ENCODE measurements at places on chromosomes 2 and 18.
A peak's percentile ranks its signal among the peaks of the same experiment; 100 is the strongest.

GRCh38 chr18:62347089-62347506 is 22.0 kb downstream of the TNFRSF11A start:
- DNase-seq = no peak

DNA sequence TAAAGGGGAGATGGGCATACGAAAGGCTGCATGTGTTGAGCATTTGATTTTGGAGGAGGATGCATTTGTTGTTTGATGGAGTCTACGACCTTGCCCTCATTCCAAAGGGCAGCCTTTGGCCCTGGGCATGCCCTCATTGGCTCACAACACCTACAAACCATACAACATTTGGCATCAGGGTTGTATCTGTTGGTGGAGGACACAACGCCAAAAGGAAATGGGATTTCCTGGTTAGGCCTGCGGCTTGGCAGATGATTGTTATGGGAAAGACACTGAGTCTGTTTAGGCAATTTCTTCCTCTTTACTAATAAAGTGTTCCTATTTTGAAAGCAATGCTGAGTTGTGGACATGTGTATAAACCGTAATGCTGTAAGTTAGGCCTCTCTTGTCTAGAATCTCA is 246.9 kb downstream of the LDLRAD4 start:
- no peak for DNase-seq

- DNase-seq = no peak
Measured at GRCh38 chr2:56613920-56614319, 430.1 kb downstream of the CCDC85A start.

DNA sequence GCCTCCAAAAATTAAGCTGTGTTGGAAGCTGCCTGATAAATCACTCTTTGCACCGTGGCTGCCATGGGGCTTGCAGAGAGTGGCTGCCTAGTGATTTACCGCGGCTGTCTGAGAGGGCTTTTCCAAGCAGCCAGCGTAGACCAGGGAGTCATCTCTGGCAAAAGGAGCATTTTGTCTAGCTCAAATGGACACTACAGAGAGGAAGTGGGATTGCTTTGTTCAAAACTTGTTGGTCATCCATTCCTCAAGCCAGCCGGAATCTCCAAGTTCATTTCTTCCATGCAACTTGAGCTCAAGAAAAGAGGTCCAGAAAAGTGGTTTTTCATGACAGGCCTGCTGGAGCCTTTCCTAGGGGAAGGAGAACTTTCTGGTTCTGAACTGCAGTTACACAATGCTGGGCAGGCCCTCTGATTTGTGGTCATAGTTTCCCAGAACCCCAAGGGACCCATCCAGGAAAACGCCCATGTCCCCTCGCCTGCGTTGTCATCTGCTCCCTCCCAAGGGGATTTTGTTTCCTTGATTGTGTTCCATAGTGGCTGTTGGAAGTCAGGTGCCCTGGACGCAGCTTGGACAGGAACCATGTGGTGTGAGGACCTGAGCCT is 108.1 kb downstream of the TRIB2 start:
- no peak for DNase-seq

- DNase-seq = no peak
Measured at GRCh38 chr2:1068241-1068640, 117.6 kb downstream of the SNTG2 start.

DNA sequence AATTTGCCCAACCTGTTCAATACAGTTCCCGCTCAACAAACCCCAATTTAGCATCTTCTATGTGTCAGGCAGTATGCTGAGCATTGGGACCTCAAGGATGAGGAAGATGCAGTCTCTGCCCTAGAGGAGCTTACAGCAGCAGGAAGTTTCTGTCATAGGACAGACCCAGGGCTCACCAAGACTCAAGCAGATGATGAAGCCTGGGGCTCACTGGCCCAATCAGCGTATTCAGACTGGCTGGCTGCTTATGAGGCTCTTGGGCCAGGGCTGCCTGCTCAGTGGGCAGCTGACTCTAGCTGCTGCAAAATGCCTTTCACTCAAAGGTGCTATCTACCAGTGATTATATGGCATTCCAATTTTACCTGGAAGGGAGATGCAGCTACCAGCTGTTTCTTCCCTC is 2.1 kb downstream of the FAM178B start:
- DNase-seq = no peak

- DNase-seq = no peak
Measured at GRCh38 chr18:80107426-80107825, 1.6 kb upstream of the ADNP2 start.

DNA sequence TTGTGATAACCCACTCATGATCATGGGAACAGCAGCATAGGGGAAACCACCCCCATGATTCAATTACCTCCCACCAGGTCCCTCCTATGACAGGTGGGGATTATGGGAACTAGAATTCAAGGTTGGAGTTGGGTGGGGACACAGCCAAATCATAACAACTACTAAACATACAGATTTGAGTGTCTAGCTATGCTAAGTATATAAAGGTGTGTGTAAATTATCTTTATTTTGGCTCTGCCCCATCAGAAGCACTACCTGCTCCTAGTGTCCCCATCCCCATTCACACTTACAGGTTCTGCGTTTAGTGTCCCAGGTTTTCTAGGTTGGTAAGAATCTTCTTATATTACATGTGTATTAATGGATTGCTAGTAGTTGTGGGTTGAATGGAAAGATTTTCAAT is 464.7 kb downstream of the EPHA4 start:
- DNase-seq = no peak

DNA sequence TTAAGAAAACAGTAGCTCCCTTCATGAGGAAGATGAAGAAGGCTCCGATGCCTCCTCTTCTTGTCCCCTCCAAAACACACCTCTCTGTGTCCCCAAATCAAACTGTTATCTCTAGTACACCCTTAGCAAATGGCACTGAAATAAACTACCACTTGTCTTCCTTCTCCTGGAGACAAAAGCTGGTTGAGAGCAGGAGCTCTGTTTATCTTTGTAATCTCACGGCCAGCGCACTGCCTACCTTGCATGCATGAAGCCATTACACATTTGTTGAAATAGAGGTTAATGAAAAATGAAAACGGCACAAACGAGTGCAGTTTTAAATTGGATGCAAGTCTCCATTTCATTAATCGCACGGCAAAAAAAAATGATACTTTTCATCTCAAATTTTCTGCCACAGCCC is 113.7 kb downstream of the EPB41L3 start:
- no peak for DNase-seq

GRCh38 chr2:82256983-82257632 is 1952.6 kb upstream of the LRRTM1 start:
- DNase-seq = no peak

DNA sequence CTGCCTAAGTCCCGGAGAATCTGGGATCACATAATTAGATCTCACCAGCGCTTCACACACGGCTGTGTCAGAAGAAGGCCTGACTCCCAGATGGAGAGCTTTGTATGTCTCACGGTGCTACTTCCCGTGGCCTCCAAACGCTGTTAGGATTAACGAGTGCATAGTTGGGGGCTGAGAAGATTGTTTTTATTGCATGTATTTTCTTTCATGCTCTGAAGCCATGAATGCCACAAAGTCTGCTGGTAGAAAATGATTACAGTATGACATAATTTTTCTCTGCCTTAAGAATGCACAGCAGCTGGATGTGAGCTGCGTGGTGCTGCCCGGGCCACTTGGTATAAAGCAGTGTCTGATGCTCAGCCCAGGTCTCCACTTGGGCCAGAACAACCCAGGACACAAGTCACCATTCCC is 166.5 kb downstream of the SEPTIN10 start:
- DNase-seq = no peak

DNA sequence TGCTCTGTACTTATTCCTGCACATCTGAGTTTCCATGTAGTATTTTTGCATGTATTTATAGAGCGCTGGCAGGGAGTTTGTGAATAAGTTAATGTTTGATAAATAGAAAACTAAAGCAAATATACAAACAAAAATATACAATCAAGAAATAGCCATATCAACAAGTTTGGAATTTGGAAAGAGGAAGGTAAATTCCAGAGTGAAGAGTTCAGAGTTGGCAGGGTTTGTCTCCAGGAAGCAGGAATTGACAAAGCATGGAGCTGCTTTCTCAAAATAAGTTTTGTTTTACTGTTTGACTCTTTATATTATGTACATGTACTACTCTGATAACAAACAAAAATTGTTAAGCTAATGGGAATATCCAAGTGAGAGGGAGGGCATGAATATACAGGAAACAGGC is 80.3 kb downstream of the SPOPL start:
- no peak for DNase-seq

DNA sequence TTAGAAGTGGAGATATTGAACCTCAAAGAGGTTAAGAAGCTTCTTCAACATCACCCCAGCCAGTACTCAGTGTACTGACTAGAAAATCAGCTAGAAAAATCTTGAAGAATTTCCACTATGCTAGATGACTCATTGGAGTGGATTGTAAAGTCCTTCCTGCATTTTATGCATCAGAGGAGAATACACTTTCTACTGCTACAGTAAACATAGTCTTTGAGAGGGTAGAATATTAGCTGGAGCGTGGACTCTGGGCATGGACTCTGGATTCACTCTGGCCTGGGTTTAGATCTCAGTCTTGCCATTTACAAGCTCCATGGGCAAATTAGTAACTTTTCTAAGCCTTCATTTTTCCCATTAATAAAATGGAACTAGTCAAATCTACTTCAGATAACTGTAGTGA is 215.9 kb downstream of the IRS1 start:
- DNase-seq = no peak

- DNase-seq = no peak
Measured at GRCh38 chr2:23273786-23274185, 111.2 kb upstream of the KLHL29 start.

GRCh38 chr2:40242315-40242714 is 209.6 kb downstream of the SLC8A1 start:
- no peak for DNase-seq

GRCh38 chr18:10070561-10071000 is 156.8 kb downstream of the VAPA start:
- DNase-seq = no peak

DNA sequence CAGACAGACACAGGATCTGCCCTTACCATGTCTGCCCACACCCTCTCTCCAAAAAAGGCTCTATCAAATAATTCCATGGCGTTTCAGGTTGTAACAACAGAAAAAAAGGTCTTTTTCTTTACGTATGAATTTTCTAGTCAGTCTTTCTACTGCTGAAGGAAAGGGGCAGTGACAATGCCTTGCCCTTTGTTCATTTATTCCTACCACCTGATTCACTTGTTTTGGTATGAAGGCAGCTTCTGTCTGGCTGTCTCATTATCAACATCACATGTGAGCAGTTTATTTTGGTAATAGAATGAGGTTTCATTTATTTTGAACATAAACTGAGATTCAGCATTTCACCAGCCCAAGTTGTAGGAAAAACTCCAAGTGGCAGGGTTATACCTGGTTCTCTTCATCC is 94.3 kb upstream of the KLF7 start:
- no peak for DNase-seq

- DNase-seq = peak; percentile 24
Measured at GRCh38 chr2:202269585-202269984, 4.0 kb downstream of the NOP58 start.
